ENCODE measurements at places on chromosomes 7 and 10. TPM values are rescaled to one million over a fixed set of nuclear protein-coding genes. Genes with fewer than 3 reads are reported as not detected.

DNA sequence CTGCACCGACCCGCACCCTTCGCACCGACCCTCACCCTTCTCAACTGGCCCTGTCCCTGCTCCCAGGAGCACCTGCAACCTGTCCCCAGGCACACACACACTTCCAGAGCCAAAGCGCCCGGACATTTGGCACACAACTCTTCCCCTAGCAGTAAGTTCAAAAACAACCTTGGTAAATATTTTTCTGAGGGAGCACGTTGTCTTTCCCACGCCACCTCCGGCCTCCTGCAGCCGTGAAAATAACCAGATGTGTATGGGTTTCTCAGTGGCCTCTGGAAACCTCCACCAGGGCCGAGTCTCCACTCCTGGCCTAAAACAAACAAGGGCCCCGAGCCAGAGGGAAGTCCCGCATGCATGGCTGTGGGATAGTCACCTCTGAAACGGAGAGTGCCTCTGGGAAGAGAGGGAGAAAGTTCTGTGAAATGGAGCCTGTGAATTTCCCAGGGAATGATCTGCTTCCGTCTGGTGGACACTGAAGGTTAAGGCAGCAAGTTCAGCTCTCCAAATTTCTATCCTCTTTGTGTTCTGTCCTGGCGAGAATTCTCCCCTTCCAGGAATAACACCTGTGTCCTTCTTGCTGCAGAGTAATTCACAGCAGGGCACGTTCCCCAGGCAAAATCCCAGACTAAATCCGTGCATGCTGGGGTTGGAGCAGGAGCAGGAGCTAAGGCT lies 15.8 kb downstream of the PODXL start:
- peak; percentile 58 for DNase-seq

The GDF2 gene
- total RNA-seq = not detected

GRCh38 chr10:35959252-35959651 lies 317.2 kb upstream of the FZD8 start:
- no peak for DNase-seq

The PTPRZ1 gene
- 1.8 TPM for total RNA-seq

GRCh38 chr10:10903620-10904019 lies 114.1 kb upstream of the CELF2 start:
- DNase-seq = no peak

The ARL3 gene
- total RNA-seq = 9.7 TPM

DNA sequence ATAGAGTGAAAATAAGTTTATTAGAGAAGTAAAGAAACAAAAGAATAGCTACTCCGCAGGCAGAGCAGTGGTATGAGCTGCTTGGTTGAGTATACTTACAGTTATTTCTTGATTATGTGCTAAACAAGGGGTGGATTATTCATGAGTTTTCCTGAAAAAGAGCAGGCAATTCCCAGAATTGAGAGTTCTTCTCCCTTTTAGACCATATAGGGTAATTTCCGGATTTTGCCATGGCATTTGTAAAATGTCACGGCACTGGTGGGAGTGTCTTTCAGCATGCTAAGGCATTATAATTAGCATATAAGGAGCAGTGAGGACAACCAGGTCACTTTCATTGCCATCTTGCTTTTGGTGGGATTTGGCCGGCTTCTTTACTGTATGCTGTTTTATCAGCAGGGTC lies 25.7 kb upstream of the GALNT17 start:
- no peak for DNase-seq

- no peak for DNase-seq
Observed at GRCh38 chr7:135980012-135980551, 2.9 kb upstream of the MTPN start.

All from posterior vena cava (tissue), 2 donors.